Fibroblast of the conjunctiva (primary cell): ENCODE measurements at places on chromosomes 16 and 17.

GRCh38 chr16:50932348-50932935 lies 190.6 kb downstream of the CYLD start:
- DNase-seq = no peak

DNA sequence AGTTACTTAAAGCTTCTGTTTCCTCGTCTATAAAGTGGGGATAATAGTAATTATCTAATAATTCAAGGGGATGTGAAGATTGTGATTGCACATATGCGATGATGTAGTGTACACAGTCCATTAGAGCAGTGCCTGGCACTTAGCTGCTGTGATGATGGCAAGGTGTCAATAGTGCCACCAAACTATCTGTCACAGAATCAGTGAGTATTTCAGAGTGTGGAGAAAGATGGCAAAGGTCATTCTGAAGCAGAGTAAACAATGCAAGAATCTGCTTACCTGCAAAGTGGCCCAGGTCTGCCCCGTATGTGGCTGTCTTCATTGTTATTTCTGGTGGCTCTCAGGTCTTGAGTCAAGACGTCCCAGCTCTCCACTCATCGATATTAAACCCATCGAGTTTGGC lies 15.1 kb downstream of the SYT17 start:
- no peak for DNase-seq

DNA sequence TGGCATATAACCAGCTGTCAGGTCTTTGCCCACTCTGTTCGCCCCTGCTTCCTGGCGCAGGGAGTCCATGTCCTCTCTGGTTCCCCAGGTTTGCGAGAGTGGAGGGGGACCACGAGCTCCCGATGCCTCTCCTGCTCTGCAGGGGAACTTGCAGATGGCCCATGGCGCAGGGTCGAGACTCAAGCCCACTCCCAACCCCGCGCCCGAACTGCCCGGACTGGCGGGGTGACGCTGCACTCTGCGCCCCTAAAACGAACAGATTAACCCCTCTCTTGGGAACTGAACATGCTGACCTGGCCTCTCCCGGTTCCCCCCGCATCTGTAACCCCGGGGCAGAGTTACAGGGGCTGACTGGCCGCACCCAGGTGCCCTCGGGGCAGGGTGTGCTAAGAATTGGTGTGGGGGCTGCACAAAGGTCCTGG lies 681 bp upstream of the PLA2G15 start:
- DNase-seq = no peak

DNA sequence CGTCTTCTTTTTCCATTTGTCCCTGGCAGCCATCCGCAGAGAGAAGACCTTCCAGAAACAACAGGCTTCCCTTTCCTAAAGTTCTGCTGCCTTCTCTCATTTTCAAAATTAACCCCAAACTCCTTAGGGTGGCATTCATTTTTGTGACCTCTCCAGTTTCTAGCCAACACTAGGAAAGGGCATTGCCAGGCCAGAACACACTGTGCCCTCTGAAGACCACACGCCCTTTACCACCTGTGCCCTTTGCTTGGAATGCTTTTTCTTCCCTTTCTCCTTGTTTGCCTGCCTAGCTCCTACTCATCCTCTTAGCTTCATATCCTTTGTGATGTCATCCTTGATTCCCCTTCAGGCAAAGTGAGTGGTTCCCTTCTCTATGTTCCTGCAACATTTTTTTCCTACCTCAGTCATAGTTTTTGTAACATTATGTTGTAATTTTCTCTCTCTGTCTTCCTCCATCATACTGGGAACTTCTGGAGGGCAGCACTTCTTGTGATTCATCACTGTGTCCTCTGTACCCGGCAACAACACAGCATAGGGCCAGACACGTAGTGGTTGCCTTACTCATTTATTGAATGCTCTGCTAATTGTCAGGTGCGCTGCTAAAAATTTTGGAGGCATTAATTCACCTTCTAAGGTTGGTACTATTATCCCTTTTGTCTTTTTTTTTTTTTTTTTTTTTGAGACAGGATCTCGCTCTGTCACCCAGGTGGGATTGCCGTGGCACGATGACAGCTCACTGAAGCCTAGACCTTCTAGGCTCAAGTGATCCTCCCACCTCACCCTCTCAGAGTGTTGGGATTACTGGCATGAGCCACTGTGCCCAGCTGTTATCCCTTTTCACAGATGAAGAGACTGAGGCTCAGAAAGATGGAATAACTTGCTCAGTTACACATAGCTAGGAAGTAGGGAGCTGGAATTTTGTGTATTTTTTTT lies 1.0 kb downstream of the KAT8 start:
- no peak for DNase-seq

DNA sequence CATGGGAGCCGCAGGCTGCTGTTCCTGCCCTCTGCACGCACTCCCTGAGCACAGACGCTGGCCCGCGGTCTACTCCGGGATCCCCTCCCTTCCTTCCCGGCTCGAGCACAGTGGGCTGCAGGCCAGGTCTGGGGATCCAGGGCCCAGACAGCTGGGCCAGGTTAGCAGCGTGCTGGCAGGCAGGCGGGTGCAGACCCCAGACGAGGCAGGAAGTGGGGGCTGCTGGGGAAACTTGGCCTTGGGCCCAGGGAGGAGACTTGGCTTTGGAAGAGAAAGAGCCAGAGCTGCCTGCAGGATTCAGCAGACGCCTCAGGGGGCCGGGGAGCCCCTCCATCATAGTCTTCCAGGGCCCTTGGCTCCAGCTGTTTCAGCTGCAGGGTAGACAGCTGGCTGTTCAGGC lies 30.2 kb upstream of the ABCC3 start:
- DNase-seq = peak; percentile 66

GRCh38 chr17:82691714-82692113 lies 6.8 kb downstream of the RAB40B start:
- DNase-seq = no peak
